Hematopoietic multipotent progenitor cell treated with erythropoietin and hydrocortisone succinate and interleukin-3 and kit ligand, for 4 days (in vitro differentiated cells): ENCODE measurements at places on chromosomes 12 and 14.

GRCh38 chr14:68636597-68636996, 156.3 kb downstream of the ZFP36L1 start:
- no peak for DNase-seq

- DNase-seq: no peak
These were observed 16.9 kb upstream of the APPL2 start for GRCh38 chr12:105252901-105253300.

- DNase-seq: no peak
These were observed 80.6 kb upstream of the DBX2 start for GRCh38 chr12:45131506-45131905.

GRCh38 chr14:24848102-24848790, 201.7 kb downstream of the STXBP6 start:
- DNase-seq: no peak

DNA sequence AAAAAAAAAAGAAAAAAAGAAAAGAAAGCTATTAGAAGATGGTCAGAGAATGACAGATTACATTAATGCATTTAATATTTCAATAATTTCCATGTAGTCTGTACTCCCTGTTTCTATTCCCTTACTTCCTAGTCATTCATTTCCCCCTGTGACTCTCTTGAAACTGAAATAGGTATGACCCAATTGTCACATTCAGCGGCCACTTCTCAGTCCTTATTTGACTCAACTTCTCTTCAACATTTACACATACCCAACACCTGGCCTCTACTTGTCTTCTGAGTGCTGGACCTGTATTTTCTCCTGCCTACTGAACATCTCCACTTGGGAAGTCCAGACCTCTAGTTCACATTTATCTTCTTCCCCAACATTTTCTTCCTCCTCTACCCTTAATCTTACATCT, 7.2 kb downstream of the EEA1 start:
- no peak for DNase-seq

GRCh38 chr14:23750357-23750756, 114.2 kb downstream of the DHRS2 start:
- no peak for DNase-seq

GRCh38 chr14:65854215-65854614, 441.7 kb downstream of the FUT8 start:
- no peak for DNase-seq

GRCh38 chr12:8564656-8565055, 24.0 kb upstream of the CLEC4E start:
- no peak for DNase-seq

DNA sequence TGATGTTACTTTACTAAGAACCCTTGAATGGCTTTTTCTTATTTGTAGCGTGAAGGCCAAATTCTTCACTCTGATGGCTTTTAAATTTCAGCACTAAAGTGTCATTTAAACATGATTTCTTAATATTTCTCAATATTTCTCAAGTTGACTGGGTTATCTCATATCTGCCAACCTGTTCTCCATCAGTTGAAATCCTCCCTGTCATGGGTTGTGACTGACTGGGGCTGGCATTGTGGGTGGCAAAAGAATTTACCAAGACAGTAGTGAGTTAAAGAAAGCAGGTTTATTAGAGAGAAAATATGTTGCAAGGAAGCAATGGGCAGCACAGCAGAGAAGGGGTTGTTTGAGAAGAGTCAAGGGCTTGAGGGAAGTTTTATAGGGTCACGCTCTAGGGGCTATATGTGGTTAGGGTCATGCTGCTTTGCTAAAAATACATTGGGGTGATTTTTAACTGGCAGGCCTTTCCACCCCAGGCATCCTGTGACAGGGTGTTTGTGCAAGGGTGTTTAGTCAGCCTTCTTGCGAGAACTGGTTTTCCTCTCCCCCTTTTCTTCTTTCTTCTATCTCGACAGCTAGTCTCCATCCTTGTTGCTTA, 232.8 kb upstream of the SEL1L start:
- peak; percentile 46 for DNase-seq

- no peak for DNase-seq
These were observed 1.0 kb downstream of the ANO2 start for GRCh38 chr12:5944053-5944452.

DNA sequence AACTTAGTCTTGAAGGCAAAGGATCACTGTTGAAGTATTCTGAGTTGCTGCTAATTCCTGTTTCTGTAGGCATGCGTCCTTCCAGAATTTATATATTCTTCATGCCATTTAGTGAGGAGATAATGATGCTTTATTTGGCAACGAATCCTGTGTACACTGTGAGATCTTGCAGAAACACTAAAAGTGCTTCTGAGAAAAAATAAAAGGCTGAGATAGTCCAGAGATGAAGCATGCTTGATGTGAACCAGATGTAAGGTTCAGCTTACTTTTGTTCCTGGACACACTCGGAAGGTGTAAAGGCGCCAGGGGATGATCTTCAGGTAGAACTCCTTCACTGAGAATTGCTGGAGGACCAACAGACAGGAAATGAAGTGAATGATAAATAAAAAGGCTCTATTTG, 39.1 kb downstream of the AREL1 start:
- DNase-seq: no peak
